Left renal cortex interstitium (tissue), 4 donors: ENCODE measurements at places on chromosomes 2 and 18. TPM values are rescaled to one million over a fixed set of nuclear protein-coding genes. Genes with fewer than 3 reads are reported as not detected.

DNA sequence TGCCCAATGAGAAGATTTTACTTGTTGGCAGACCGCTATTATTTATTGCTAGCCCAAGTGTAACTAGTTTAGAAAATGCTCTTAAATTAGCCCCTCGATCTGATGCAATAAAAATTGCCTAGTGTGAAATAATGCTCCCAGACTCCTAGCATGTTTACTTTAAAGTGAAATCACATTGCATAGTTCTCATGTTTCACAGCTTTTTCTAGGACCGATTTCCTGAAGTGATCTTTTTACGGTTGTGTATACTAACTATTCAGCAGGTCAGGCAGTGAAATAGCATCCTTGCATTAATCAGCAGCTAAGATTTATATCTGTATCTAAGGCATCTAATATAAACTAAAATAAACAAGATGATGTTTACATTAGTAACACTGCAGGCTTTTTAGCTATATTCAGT lies 52.4 kb downstream of the PMS1 start:
- DNase-seq: peak; percentile 52

- no peak for DNase-seq
Observed at GRCh38 chr2:118803012-118803411, 44.4 kb downstream of the EN1 start.

Gene AKAIN1
- not detected for polyA plus RNA-seq

- DNase-seq: no peak
Observed at GRCh38 chr2:100993294-100993693, 8.8 kb upstream of the RPL31 start.

Gene NCKAP5
- polyA plus RNA-seq: 5.9 TPM

Gene ST8SIA5
- 1.0 TPM for polyA plus RNA-seq

- DNase-seq: no peak
Observed at GRCh38 chr2:54966165-54966832, 84.0 kb downstream of the RTN4 start.

- DNase-seq: no peak
Observed at GRCh38 chr18:604771-605170, 8.0 kb downstream of the CLUL1 start.

- DNase-seq: no peak
Observed at GRCh38 chr2:45554073-45554741, 56.9 kb downstream of the SRBD1 start.

Gene ALK
- polyA plus RNA-seq: 0.32 TPM

Gene ABHD1
- 1.1 TPM for polyA plus RNA-seq

Gene LCT
- polyA plus RNA-seq: not detected

DNA sequence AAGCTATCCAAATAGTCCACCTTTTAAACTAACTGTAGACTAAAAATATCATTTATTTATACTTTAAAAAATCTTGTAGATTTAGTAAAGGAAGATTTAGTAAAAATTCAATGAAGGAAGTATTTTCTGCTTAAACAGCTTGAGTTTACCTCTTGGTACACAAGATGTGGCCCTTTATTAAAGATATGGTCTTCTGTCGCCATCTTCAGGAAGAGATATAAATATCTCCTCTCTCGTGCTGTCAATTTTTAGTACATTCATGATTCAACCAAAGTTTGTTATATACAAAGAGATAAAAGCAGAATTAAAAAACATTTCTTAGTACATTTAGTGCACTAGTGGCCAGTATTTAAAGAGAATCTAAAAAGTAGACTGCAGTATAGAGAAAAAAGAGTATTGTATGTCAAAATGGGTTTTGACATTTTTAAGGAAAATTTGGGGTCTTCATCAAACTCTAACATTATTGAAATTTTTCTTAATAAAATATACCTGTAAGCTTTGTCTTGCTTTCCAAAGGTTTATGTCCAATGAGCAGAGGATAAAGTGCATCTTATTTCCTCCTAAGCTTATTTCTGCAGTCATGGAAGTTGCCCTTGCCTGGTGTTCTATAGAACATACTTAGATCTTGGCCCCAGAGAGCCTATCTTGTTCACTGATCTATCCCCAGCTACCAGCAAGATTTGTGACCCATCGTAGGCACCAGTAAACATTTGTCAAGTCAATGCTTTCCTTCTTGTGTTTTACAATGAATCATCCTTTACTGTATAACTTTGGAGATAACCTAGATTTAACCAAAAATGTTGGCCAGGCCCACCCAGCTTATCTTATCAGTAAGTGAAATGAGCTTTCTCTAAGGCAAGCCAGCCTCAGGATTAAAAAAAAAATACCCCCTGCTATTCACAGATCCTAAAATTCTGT lies 18.5 kb upstream of the EML6 start:
- no peak for DNase-seq

- no peak for DNase-seq
Observed at GRCh38 chr2:19124135-19124534, 234.3 kb downstream of the OSR1 start.

Gene USP34
- polyA plus RNA-seq: 124 TPM

DNA sequence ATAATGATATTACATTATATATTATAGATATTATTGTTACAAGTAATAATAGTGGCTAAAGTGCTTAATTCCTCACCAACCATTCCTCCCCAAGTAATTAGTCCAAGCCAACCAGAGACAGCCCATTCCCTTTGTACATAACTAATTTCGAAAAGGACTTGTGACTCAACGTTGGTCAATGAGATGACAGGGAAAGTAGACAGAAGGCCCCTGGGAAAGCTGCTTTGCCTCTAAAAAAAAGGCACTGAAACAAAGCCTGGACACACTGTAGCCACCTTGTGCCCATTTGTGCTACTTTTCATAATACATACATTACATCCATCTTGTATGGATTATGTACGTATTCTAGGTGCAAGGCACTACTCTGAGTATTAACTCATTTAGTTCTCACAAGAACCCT lies 28.8 kb downstream of the COLEC12 start:
- DNase-seq: no peak

Gene RUFY4
- polyA plus RNA-seq: 0.27 TPM

Gene MGAT4A
- polyA plus RNA-seq: 26.6 TPM

Gene FBLN7
- 15.6 TPM for polyA plus RNA-seq

- DNase-seq: peak; percentile 68
Observed at GRCh38 chr2:10057231-10058107, 14.1 kb downstream of the KLF11 start.

- DNase-seq: no peak
Observed at GRCh38 chr2:154638783-154639182, 59.7 kb upstream of the KCNJ3 start.

GRCh38 chr2:10964052-10964790 lies 52.5 kb downstream of the KCNF1 start:
- DNase-seq: no peak

Gene PCGF1
- polyA plus RNA-seq: 27.8 TPM
